ENCODE measurements at places on chromosomes 16 and 17. TPM values are rescaled to one million over a fixed set of nuclear protein-coding genes. Genes with fewer than 3 reads are reported as not detected.

Gene KLHL36
- 63.5 TPM for total RNA-seq

Gene TRAF4
- total RNA-seq: 32.8 TPM

Gene IRX3
- total RNA-seq: 11.4 TPM

Gene ZNF276
- 19.4 TPM for total RNA-seq

Gene KRT33A
- not detected for total RNA-seq

Gene CDR2L
- 7.1 TPM for total RNA-seq

Gene CRYBA1
- not detected for total RNA-seq

Gene ZNF747
- 9.9 TPM for total RNA-seq

Gene HOXB8
- total RNA-seq: not detected

Gene RASD1
- total RNA-seq: 10.1 TPM

Gene MT1H
- total RNA-seq: not detected

Gene PRAC2
- not detected for total RNA-seq

Gene FOXN1
- not detected for total RNA-seq

Gene SOCS1
- total RNA-seq: 3.2 TPM

Gene LRRC75A
- 12.7 TPM for total RNA-seq

Gene YBX2
- total RNA-seq: 1.5 TPM

Gene NACA2
- total RNA-seq: not detected

Gene HBQ1
- 1.7 TPM for total RNA-seq

Gene BEAN1
- total RNA-seq: 5.3 TPM

Gene PRRT2
- total RNA-seq: 18.1 TPM

Gene GAST
- not detected for total RNA-seq

Gene SOX8
- 18.6 TPM for total RNA-seq

Gene DDX52
- total RNA-seq: 41.9 TPM

Gene SOX15
- total RNA-seq: 1.5 TPM

Data from cerebellum (tissue), 4 donors.